ENCODE measurements at places on chromosomes 5 and 9. TPM values are rescaled to one million over a fixed set of nuclear protein-coding genes. Genes with fewer than 3 reads are reported as not detected.

GMCL2 gene
- total RNA-seq, result not detected

NR4A3 gene
- total RNA-seq, result 0.09 TPM

BASP1 gene
- 127 TPM for total RNA-seq

TEK gene
- 91.3 TPM for total RNA-seq

FCN2 gene
- not detected for total RNA-seq

CCDC152 gene
- total RNA-seq, result 0.56 TPM

Data from endothelial cell of coronary artery (primary cell).